ENCODE measurements at places on chromosomes 2 and 18.

- DNase-seq, result no peak
Observed at GRCh38 chr2:214839464-214839863, 30.0 kb upstream of the BARD1 start.

DNA sequence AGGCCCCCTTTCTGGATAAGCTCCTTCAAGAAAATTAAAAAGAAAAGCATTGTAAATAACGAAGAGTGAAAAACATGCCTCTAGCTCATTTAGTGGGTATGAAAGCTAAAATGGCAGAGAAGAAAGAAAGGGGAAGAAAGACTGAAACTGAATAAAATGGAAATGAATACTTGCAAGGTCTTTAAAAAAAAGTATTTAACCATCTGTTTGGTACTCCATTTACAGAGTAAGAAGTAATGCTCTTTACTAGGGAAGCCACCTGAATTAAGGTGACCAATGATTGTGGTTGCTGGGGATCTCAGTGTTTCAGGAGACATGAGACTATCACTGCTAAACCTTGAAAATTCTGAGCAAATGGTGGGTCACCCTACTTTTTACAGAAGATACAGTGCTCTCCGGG, 17.7 kb upstream of the ARL5A start:
- DNase-seq, result no peak

GRCh38 chr18:80210312-80211083, 36.8 kb downstream of the PARD6G start:
- no peak for DNase-seq

- DNase-seq, result no peak
Observed at GRCh38 chr2:30276455-30276911, 45.1 kb downstream of the LBH start.

All from dorsolateral prefrontal cortex (tissue), 122 donors.